Ovary (tissue), 10 donors: ENCODE measurements at places on chromosomes 7 and 10.
A peak's percentile ranks its signal among the peaks of the same experiment; 100 is the strongest.

DNA sequence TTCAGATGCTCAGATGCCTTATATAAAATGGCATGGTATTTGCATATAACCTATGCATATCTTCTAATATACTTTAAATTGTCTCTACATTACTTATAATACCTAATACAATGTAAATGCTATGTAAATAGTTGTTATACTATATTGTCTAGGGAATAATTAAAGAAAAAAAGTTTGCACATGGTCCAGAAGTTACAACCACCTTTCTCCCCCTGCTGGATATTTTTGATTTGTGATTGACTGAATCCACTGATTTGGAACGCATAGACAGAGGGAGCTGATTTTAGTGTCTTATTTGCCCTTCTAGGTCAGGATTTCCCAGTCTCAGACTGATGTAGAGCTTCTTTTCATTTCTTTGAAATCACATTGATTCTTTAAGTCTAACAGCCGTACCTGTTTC is 31.8 kb downstream of the MDFIC start:
- no peak for DNase-seq

DNA sequence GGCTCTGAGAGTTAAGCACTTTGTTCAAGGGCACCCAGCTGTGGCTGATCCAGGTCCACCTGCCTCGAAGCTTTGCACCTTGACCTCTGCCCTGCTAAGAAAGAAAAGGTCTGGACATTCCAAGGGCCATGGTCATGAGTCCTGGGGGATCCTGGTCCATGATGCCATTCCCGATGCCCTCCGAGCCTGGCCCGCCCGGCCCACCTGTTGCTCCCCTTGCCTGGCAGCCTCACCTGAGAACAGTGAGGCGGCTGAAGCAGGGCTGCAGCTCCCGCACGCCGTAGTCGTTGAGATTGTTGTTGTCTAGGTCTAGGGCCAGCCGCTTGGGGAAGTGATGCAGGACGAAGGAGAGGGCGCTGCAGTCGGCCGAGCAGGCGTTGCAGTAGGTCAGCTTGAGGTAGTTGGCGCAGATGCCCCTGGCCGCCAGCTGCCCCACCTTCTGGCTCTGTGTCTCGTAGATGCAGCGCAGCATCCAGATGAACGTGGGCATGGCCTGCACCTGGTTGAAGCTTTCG is 27.5 kb downstream of the NOD1 start:
- no peak for DNase-seq

DNA sequence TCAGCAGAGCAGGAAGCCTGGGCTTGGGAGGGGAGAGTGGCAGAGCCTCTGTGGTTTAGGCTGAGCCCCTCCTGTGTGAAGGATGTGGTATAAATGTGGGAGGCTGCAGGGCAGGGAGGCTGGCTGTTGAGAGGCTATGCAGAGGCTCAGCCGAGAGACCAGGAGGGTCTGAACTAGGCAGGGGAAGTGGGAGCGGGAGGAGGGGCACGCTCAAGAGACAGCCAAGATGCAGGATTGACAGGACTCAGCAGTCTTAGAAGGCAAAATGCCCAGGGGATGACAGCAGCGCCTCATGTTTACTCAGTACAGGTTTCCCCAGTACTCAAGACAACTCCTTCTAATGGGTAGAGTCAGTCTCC is 24.3 kb downstream of the BTBD16 start:
- no peak for DNase-seq

GRCh38 chr7:945147-945555 is 9.3 kb downstream of the ADAP1 start:
- no peak for DNase-seq

GRCh38 chr7:83798489-83798888 is 149.6 kb upstream of the SEMA3E start:
- DNase-seq: no peak

DNA sequence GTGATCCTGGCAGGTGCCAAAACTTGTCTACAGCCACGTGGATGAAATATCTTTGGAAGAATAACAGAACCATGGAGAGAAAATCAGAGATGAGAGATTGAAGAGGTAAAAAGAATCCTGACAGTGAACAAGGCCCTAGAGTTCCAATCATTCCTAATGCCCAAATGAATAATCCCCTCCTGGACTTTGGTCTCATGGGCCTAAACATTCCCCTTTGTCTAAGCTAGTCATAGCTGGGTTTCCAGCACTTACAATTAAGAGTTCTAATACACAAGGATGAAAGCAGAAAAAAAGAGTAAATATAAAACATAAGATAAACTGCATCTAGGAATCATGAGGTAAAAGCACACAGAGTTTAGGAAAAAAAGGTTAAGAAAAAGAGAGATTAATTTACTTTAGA is 40.2 kb downstream of the ARHGAP12 start:
- DNase-seq: no peak

DNA sequence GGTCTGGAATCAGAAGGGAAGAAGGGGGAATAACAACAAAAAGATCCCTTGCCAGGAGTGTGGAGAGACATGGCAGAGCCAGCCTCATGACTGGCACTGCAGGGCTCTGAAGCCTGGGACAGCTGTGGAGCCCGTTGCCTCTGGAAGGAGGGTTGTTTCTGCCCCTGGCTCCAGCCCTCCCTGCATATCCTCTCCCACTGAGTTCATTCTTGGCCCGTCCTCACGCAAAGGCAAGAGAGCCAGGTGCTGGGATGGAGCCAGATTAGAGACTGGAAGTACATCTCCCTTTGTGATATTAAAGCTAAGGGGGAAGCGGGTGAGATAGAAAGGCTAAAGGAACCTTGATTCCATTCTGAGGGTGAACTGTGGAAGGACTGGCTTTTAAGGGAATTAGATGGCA is 141.5 kb upstream of the NPVF start:
- DNase-seq: peak; percentile 78

DNA sequence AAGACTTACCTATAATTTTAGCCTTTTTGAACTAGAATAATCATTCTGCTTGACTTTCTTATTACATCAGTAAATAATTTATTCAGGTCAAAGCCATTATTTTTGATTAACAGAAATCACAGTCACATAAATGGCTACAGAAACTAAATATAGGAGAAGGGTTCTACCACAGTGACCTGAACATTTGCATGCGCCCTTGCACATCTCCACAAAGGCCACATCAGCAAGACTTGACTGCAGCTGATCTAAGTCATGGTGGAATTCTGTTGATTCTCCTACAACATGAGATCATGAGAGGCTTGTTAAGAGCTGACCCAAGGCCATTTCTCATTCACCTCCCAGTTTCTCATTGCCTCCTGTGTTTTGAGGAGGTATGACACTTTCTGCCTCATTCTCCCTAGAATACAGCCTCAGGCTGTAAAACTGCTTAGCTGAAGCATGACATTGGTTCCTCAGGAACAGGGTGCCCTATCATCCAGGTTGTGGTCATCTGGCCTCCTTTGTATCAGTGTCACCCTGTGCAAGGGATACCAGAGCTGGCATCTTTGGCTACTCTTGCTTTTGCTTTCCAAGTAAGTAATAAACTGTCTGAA is 6.7 kb upstream of the IMMP2L start:
- DNase-seq: no peak

- DNase-seq: no peak
These were observed 31.8 kb upstream of the IL15RA start for GRCh38 chr10:6009150-6009549.

DNA sequence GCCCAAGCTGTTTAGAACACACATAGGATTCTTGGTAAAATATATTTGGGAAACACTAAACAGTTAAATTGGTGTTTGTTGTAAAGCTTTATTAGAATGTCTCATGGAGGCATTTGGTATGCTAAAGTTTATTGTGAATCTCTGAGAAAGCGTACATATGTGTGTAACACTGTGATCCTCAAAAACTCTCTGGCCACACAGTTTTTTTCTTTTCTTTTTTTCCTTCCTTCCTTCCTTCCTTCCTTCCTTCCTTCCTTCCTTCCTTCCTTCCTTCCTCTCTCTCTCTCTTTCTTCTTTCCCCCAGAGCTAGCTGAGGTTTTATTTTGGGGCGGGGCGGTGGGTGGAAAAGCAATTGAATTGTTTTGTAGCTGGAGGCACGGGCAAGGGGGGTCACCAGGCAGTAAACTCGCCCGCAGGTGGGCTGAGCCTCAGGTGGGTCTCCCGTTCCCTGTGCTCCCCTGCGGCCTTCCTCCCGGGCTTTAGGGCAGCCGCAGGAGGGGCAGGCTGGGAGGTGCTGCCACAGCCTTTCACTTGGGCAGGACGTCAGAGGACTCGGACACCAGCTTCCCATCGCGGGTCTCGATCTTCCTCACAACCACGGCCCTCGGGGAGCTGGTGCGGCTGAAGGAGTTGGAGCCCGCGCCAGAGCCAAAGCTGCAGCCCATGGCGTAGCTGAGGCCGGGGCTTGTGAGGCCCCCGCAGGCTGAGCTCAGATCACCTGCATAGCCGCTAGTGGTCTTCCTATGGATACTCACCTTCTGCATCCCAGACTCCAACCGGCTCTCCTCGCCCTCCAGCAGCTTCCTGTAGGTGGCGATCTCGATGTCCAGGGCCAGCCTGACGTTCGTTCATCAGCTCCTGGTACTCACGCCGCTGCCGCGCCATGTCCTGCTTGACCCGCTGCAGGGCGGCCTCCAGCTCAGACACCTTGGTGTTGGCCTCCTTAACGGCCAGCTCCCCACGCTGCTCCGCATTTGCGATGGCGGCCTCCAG is 459.0 kb downstream of the GATA3 start:
- DNase-seq: no peak

DNA sequence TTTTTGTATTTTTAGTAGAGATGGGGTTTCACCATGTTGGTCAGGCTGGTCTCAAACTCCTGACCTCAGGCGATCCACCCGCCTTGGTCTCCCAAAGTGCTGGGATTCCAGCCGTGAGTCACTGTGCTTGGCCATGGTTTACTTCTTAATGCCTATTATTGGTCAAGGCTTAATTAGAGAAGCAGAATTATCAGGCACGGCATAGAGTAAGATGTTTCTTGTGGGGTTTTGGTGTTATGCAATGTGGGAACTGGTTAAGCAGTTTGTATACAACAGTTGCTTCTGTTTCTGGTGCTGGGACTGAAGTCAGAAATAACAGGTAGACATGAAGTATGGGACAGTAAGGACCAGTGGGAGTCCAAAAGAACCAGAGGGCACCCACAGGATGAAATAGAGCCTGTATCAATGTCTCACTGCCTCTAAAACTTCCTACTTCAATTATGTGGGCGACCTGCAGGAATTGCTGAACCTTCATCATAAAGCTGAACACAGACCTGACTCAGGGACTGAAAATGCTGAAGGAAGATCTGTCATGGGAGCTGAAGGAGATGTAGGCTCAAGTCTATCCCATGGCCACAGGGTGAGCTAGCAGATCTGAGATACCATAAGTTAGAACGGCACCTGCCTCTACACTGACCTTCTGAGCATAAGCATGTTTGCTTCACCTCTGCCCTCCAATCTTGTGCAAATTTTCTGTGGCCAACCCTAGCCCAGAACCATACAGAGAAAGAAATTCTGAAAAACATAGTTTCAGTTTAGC is 38.3 kb upstream of the VCL start:
- no peak for DNase-seq

GRCh38 chr10:17435953-17436352 is 18.4 kb downstream of the ST8SIA6 start:
- no peak for DNase-seq

DNA sequence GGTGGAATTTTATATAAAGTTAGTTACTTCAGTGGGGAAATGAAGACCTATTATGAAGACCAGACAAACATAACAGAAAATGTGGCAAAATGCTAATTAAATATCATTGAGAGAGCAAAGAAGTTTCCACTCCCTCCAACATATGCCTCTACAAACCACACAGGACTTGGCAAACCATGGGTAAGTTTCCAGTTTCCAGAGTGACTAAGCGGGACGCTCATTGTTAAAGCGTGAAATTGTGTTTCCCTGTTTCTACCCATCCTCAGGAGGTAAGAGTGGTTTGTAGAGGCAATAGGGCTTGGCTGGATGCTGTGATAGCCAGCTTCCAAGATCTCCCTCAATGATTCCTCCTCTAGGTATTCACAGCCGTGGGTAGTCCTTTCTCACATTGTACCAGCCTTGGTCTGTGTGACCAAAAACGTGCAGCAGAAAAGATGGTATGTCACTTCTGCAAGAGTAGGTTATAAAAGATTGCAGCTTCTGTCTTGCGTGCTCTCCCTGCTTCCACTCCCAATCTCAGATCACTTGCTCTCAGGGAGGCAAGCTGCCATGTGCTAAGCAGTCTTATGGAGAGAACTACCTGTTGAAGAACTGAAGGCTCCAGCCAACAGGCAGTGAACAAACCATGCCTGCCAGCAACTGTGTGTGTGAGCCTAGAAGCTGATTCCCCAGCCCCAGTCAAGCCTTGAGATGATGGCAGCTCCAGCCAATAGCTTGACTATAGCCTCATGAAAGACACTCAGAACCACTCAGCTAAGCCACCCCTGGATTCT is 35.7 kb downstream of the CBX3 start:
- no peak for DNase-seq

DNA sequence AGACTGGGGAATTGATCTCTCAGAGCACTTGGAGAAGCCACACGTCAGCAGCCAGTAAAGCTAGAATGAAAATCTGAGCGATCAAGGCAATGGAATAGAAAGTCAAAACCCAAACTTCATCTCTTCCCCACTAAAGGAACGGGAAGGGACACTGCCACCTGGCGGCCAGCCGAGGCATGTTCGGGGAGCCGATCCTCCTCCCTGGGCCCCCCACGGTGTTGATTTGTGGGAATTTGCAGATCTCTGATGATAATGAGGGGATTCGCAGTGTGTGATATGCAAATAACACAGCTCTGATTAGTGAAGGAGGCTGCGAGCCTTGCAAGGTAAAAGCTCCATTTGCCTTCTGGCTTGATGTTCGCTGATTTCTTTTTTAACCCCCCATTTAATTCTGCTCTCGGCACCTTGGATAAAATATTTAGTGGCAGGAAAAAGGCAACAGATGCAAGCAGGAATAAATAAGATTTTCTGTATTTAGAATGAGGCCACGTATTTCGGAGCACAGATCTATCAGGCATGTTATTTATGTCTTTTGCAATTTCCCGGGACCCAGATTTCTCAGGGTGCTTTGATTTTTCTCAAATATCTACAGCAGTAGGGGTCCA is 258.6 kb downstream of the PAXIP1 start:
- no peak for DNase-seq

DNA sequence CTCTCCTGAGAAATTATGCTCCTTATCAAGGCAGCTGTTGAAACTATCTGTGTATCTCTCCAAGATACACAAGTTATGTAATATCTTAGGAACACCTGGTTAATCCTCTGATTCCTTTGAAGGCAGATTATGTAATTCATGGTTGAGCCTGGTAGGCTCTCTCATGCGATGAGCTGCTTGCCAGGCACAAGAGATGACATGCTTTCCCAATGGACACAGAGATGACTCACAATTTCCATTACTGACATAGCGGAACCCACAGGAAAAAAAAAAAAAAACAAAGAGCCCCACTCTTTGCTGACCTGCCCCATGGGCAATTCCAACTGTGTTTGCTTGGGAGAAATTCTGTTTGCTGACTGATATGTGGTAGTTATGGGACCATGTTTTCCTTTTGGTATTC is 736.4 kb upstream of the PHF14 start:
- DNase-seq: no peak

GRCh38 chr7:99666013-99666395 is 13.8 kb downstream of the CYP3A5 start:
- DNase-seq: no peak
